NCI-H2081 (cell line): ENCODE measurements at places on chromosomes 2 and 18.

- no peak for DNase-seq
Observed at GRCh38 chr2:217709478-217710210, 293.2 kb downstream of the TNS1 start.

DNA sequence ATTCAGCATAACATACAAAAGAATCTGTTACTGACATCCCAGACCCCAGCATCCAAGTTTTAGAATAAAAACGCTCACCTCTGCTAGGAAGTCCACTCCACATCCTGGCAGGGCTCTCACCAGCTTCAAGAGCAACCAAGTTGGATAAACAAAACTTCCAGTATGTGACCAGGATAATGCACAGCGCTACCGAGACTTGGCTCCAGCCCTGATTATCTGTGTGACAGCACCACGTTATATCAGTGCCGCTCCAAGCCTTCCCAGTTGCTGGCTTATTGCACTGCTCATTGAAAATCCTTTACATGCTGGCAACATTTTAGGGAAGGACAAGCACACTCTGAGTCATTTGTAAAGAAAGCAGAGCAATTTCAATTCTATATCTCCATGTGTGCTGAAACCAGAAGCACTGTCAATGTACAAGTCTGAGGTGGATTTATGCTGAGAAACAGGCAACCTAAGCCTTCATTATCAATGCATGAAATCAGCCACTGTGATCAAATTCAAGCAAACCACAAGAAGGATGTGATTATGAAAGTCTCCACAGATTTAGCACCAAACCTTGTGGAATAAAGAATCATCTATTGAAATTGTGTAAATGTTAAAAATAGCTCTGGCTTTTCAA lies 115.7 kb downstream of the ZNF385B start:
- DNase-seq = no peak

DNA sequence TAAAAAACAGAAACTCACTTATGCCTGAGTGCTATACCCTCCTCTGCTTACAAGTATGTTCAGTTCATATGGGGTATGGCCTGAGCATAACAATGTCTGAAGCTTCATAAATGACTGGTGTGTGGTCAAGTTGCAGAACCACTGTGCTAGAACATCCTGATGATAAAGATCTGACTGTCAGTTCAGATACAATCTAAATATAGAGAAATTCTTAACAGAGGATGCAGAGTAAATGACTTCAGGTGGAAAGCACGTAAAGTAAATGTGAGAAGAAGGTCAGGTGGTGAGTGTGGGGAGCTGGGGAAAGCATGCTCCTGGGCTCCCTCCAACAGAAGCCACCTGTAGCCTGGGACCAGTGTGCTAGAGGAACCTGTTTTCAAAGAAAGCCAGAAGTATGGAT lies 926.2 kb downstream of the TSN start:
- DNase-seq = no peak

DNA sequence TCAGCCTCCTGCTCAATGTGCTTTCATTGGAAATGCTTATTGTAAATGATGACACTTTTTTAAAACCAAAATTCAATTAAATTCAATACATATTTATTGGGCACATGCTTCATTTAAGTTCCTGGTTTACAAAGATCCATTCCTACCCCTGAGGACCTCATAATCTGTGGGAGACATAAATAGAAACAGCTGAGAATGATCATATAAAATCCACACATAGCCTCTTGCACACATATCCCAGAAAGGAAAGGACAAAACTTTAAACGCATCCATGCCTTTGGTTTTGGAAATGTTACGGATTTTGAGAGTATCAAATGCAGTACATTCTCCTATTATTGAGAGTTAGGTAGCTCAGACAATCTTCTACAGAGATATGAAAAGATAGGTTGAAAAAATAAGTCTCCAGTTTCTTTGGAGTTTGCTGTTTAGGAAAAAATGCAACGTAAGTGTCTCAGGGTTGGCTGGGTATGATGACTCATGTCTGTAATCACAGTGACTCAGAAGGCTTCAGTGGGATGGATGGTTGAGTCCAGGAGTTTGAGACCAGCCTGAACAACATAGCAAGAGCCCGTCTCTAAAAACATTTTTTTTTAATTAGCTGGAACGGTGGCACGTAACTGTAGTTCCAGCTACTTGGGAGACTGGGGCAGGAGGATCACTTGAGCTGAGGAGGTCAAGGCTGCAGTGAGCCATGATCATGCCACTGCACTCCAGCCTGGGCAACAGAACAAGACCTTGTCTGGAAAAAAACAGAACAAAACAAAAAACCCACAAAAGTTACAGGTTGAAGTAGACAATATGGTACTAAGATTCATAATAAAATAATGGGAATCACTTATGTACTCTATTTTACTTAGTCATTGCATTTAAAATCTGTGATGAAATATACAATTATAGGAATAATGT lies 3.9 kb upstream of the PRELID3A start:
- no peak for DNase-seq
